Fibroblast of the conjunctiva (primary cell): ENCODE measurements at places on chromosomes 7 and 10.

DNA sequence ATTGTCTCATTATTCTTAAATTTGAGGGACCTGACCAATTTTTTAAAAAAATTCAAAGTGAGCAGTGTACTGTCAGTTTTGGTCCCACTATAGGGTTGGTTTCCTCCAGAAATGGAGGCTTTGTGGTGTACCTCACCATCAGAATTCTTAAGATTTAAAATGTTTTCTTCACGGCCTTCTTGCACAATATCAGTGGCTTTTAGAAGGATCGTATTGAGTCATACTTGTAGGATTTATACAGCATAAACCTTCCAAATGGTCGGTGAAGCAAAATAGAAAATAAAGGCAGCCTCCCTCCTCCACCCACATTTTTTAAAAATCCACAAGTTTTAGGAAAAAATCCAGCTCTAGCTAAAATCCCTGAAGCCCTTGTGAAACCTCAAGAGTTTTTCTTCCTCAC lies 126.4 kb downstream of the RNLS start:
- DNase-seq = peak; percentile 13

DNA sequence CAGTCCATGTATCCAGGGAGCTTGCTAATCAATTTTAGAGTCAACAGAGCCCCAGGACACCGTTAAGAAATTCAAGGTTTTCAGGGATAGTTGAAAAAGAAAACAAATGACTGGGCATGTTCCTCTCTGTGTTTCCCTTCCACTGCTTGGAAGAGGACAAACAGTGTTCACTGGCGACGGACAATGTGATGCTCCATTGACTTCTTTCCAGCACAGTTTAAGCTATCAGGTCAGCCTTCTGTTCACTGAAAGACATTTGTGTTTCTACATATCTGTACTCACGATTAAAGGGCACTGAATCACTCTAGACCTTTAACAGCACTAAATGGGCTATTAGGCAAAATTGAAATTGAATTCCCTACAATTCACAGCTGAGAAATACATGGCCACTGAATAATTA lies 123.6 kb downstream of the RNLS start:
- no peak for DNase-seq

- DNase-seq = no peak
Measured at GRCh38 chr10:50336140-50336539, 84.8 kb upstream of the ASAH2 start.

DNA sequence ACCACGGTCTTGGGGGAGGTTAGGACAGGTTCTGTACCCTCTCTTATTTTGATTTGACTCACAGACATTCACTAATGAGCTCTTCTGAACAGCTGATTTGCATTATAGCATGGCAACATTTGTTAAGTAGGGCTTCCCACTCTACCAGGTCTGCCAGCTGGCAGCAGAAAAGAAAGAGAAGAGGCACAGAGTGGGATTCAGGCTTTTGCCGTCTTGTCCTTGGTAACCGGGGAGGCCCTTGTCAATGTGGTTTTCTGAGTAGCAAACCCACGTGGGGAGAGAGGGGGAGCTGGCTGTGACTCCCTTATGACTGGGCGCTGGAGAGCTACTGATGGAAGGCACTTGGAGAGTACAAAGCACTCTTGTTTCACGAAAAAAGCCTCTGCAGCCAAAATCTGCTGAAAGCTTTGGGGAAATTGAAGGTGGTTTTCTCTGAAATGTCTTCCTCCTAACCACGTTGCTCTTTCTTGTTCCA lies 355.3 kb upstream of the GALNT17 start:
- no peak for DNase-seq

DNA sequence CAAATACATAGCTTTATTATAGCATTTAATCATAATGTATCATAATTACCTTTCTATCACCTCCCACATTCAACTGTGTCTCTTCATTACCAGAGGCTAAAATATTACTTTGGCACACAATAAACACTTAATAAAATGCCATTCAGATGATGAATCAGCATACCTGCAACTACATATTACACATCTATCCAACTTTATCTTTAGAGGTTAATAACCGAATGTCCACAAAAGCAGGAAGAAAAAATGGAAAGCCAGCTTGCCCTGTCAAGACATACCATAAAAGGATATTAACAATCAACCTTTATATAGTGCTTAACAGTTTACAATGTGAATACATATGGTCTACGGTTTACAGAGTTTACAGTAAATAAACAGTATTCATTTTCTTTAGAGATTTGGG lies 12.7 kb downstream of the CACUL1 start:
- DNase-seq = no peak

DNA sequence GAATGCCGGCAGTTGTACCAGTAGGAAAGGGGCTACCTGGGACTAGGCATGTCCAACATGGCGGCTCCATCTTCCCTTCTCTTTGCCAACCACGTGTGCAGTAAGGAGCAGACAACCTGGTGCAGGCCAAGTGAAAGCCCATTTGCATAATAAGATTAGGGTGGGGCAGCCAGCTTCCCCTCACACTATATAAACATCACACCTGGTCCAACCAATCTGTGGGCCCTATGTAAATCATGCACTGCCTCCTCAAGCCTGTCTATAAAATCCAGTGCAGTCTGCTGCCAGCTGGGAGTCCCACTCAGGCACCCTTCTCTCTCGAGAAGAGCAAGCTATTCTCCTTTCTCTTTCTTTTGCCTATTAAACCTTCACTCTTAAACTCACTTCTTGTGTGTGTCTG lies 429.3 kb downstream of the CALN1 start:
- DNase-seq = no peak

DNA sequence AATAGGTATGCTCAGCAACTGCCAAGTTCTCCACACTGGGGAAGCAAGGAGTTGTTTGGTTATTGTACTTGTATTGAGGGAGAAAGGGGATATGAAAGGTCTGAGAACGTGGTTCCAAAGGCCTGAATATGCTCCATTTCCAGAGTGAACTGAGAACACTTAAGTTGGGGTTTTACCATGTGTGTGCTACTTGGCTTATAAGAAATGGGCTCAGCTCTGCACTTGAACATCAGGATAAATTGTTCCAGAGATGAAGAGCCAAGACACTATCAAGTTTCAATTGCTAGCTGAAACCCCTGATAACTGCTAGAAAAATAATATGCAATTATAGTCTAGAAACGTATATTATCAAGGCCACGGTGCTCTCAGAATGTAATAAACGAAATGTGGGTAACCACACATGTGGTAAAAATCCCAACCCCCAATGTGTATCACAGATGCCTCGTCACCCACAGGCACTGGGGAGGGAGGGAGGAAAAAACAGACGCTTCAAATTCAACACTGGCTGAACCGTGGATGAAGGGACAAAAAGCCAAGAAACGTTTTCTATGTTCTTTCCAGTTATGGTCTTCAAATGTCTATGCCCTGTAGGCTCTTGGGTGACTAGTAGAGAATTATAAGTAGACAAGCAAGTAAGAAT lies 16.3 kb downstream of the ELMO1 start:
- DNase-seq = no peak

GRCh38 chr7:16266877-16267276 lies 154.5 kb downstream of the CRPPA start:
- no peak for DNase-seq

DNA sequence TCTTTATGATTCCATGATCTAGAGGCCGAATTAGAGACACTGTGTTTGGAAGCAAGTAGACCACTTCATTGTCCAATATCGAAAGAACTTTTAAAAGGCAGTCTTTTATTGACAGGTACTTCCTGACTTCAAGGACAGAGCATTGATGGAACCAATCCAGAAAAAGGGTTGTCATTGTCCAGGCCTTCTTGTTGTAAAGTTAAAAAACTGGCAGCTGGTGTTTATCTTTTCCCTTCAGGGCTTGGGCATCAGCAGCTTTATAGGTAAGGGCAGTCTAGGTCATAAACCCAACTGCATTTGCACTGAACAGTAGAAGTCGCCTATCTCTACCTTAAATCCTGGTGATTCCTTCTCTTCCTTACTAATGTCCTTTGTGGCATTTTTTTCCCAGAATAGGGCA lies 95.6 kb downstream of the ST7 start:
- no peak for DNase-seq

GRCh38 chr7:26202019-26202990 lies 760 bp downstream of the CBX3 start:
- DNase-seq = no peak

GRCh38 chr10:22341190-22341925 lies 3.9 kb upstream of the SPAG6 start:
- DNase-seq = no peak

DNA sequence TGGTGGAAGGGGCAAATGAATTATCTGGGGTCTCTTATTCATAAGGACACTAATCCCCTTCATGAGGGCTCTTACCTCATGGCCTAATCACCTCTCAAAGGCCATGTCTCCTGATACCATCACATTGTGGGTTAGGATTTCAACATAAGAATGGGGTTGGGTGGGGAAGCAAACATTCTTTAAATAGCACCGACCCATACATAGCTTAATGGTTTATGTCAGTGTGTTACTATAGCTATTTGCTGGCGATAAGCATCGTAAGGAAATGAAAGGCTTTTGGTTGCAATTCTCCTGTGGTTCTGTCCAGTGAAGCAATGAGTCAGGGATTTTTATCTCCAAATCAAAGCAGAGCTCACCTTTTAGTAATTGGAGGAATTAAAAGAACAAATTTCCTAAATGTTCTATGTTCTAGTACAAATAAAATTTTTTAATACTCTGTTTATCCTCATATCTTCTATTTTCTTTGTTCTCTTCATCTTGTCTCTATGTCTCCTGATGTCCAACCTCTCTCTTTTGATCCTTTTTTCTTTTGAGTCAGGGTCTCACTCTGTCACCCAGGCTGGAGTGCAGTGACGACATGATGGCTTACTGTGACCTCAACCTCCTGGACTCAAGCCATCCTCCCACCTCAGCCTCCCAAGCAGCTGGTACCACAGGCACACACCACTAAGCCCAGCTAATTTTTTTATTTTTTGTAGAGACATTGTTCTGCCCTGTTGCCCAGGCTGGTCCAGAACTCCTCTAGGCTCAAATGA lies 57.0 kb upstream of the GLCCI1 start:
- DNase-seq = peak; percentile 59

- peak; percentile 96 for DNase-seq
Measured at GRCh38 chr7:100271716-100272537, 35.6 kb upstream of the SPDYE3 start.

- DNase-seq = no peak
Measured at GRCh38 chr7:43291789-43292188, 179.3 kb downstream of the HECW1 start.

DNA sequence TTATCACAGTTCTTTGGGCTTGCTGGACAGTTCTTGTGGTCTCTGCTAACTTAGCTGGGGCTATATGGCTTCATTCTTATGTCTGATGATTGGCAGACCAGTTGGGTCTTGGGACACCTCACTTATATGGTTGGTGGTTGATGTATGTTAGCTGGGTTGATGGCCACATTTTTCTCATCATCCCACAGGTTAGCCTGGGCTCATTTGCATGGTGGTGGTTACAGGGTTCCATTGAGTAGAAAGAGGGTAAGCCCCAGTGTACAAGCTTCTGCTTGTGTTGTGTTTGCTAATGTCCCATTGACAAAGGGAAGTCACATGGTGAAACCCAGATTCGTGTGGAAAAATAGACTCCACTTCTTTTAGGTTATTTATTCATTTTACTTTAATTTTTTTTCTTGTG lies 40.6 kb downstream of the TMEM60 start:
- DNase-seq = no peak

- DNase-seq = no peak
Measured at GRCh38 chr10:88082391-88082790, 219.0 kb downstream of the PTEN start.

DNA sequence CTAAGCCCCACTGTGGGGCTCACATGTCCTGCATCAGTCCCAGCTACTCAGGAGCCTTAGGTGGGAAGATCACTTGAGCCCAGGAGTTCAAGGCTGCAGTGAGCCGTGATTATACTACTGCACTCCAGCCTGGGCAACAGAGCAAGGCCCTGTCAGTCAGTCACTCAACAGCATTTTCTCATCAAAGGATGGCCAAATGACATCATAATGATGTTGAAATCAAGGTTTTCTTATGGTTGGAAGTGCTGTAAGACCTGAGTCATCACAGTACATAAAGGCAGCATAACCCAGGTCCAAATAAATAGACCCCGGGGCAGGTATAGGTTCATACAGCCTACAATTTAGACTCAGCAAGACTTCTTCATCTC lies 341.1 kb downstream of the PARD3 start:
- peak; percentile 56 for DNase-seq

DNA sequence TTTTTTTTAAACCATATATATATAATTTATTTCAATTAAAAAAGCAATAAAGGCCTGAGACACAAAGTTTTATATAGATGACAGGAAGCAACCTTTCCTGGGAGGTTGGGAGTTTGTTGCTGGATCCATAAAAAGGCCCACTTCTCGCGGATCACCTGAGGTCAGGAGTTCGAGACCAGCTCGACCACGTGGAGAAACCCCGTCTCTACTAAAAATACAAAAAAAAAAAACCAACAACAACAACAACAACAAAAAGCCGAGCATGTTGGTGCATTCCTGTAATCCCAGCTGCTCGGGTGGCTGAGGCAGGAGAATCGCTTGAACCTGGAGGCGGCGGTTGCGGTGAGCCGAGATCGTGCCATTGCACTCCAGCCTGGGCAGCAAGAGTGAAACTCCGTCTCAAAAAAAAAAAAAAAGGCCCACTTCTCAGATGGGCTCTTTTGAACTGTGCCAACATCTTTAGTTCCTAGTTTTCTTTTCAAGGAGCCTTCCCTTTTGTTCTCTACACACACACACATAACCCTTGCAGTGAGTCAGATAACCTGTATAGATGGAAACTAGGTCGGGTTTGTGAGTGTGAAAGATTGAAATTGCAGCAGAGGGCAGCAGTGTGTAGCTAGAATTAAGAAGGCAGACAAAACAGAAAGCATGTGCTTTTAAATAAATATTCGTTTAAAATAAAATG lies 1.2 kb upstream of the SMNDC1 start:
- peak; percentile 83 for DNase-seq

GRCh38 chr10:10975647-10976046 lies 42.0 kb upstream of the CELF2 start:
- DNase-seq = no peak

GRCh38 chr7:120997882-120998474 lies 9.5 kb downstream of the CPED1 start:
- no peak for DNase-seq

DNA sequence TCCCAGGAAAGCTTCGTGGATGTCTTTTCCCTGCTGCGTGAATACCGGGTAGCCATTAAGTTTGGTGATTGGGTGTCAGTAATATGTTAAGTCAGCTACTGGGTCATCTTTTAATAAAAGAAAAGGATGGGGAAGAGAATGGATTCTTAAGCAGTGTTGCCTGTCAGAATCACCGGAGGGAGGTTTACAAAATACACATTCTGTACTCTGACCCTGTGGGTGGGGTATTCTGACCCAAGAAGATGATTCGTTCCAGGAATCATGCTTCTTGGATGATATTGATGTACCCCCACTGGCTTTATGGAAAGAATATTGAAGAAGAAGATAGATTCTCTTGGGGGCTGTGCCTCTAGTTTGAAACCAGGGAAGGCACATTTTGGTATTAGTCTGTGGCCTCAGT lies 18.3 kb downstream of the SGPL1 start:
- no peak for DNase-seq
